Tibial artery (tissue), 4 donors: ENCODE measurements at places on chromosomes 5 and 9.

- no peak for DNase-seq
- no peak overlapping the region for H3K4me3 ChIP-seq
- H3K4me1 ChIP-seq = no peaks in the 10 kb centered on the region
- no peak overlapping the region for H3K27ac ChIP-seq
- H3K36me3 ChIP-seq = no peaks in the 10 kb centered on the region
Observed at GRCh38 chr5:17732351-17732923, 98.2 kb downstream of the TAF11L14 start.

- DNase-seq = no peak
- H3K27me3 ChIP-seq = no peaks in the 10 kb centered on the region
Observed at GRCh38 chr5:23507278-23507685, at the start of gene PRDM9. Gene PRDM9 (plus strand): TSS chr5:23507609. CDS start chr5:23509034, 1,425 bp downstream.

GRCh38 chr9:28547527-28547926 is 974.2 kb upstream of the C9orf72 start:
- H3K27me3 ChIP-seq = no peaks in the 10 kb centered on the region
- H3K27ac ChIP-seq = no peak overlapping the region
- no peak overlapping the region for H3K4me3 ChIP-seq
- H3K4me1 ChIP-seq = no peaks in the 10 kb centered on the region
- no peaks in the 10 kb centered on the region for H3K36me3 ChIP-seq
- no peak for DNase-seq

DNA sequence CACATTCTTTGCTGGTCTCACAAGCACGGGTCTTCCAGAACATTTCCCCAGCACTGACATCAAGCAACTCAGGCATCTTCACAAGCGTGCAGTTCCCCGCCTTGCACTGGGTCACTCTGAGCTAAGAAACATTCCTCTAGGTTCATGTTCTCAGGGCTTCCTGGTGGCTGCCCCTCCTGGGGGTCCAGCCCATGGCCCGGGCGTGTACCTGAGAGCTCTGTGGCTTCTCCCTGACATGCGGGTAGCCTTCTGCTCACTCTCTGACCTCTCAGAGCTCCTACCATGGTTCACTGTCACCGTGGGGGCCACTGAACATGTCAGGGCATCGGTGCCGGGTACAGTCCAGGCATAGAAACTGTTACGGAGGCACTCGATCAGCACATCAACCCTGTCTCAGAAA is 87.5 kb downstream of the OLFM1 start:
- no peak overlapping the region for H3K27ac ChIP-seq
- H3K4me3 ChIP-seq = no peak overlapping the region
- H3K27me3 ChIP-seq = no peaks in the 10 kb centered on the region
- no peaks in the 10 kb centered on the region for H3K4me1 ChIP-seq
- no peaks in the 10 kb centered on the region for H3K36me3 ChIP-seq

- no peak overlapping the region for H3K4me3 ChIP-seq
- no peaks in the 10 kb centered on the region for H3K4me1 ChIP-seq
- H3K27ac ChIP-seq = no peak overlapping the region
- H3K27me3 ChIP-seq = no peaks in the 10 kb centered on the region
- DNase-seq = no peak
Observed at GRCh38 chr5:99169309-99169708, 240.5 kb upstream of the CHD1 start.

DNA sequence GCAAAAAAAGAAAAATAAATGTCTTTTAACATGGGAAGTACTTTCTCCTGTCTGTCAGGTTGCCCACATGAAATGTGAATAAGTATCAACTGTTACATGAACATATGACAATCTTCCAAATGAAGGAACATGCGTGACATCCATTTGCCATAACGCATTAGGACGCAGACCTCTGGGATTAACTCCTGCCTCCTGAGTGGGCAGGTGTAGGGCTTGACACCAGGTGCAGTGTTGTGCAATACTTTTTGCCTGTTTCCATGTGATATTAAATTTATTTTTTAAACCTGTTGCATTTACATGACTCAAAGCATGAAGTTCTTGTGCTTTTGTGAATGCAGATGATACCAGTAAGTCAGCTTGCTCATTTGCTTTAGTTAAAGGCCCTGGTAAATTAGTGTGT is 8.7 kb upstream of the TMEM141 start:
- no peak overlapping the region for H3K4me3 ChIP-seq
- DNase-seq = no peak
- no peaks in the 10 kb centered on the region for H3K36me3 ChIP-seq
- no peaks in the 10 kb centered on the region for H3K4me1 ChIP-seq

DNA sequence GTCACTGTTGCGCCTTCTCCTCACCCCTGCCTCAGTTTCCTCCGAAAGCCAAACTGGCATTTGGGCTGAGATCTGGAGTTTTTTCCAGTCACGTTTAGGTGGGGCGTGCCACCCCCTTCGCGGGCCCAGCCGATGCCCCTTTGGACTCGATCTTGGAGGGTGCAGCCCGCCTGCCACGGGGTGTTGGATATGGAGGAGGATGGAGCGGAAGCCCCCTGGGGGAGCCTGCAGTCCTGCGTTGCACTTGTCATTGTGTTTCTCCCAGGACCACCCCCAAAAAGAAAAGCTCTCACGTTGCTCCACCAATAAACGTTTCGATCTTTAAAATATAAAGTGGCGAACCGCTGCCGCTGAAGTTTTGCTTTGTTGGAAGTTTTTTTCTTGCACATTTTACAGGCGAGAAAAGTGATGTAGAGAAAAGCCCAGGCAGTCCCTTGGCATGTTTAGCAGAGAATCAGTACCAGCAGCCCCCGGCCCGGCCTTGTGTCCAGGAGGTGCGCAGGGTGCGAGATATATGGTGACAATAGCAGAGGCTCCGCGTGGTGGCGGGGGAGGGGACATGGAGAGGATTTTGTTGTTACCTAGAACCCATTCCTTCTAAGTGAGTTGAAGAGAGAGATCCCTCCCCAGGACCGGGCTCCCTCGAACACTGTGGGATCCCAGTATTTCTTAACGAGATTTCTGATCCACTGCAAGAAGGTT is 681 bp downstream of the F2R start:
- H3K27ac ChIP-seq = peak overlapping the region; percentile 75
- peak; percentile 39 for DNase-seq
- no peaks in the 10 kb centered on the region for H3K36me3 ChIP-seq
- peak overlapping the region; percentile 72 for H3K4me3 ChIP-seq
- peaks cover 6% of the 10 kb centered on the region for H3K4me1 ChIP-seq

- H3K27me3 ChIP-seq = no peaks in the 10 kb centered on the region
- H3K4me1 ChIP-seq = peaks cover 12% of the 10 kb centered on the region
- no peaks in the 10 kb centered on the region for H3K36me3 ChIP-seq
- H3K27ac ChIP-seq = peak overlapping the region; percentile 5
Observed at GRCh38 chr5:153520137-153520536, 29.7 kb downstream of the GRIA1 start.

GRCh38 chr5:119243888-119244287 is 111.9 kb upstream of the TNFAIP8 start:
- H3K27ac ChIP-seq = no peak overlapping the region
- DNase-seq = no peak
- no peak overlapping the region for H3K4me3 ChIP-seq
- H3K4me1 ChIP-seq = no peaks in the 10 kb centered on the region
- H3K36me3 ChIP-seq = peaks cover 16% of the 10 kb centered on the region

- H3K36me3 ChIP-seq = no peaks in the 10 kb centered on the region
- no peak for DNase-seq
- no peak overlapping the region for H3K27ac ChIP-seq
- no peaks in the 10 kb centered on the region for H3K27me3 ChIP-seq
- no peak overlapping the region for H3K4me3 ChIP-seq
Observed at GRCh38 chr9:76353280-76353679, 40.9 kb downstream of the RFK start.

- H3K36me3 ChIP-seq = no peaks in the 10 kb centered on the region
- no peaks in the 10 kb centered on the region for H3K27me3 ChIP-seq
- H3K4me3 ChIP-seq = no peak overlapping the region
- no peaks in the 10 kb centered on the region for H3K4me1 ChIP-seq
- no peak for DNase-seq
Observed at GRCh38 chr5:27241564-27242257, 203.3 kb upstream of the CDH9 start.

DNA sequence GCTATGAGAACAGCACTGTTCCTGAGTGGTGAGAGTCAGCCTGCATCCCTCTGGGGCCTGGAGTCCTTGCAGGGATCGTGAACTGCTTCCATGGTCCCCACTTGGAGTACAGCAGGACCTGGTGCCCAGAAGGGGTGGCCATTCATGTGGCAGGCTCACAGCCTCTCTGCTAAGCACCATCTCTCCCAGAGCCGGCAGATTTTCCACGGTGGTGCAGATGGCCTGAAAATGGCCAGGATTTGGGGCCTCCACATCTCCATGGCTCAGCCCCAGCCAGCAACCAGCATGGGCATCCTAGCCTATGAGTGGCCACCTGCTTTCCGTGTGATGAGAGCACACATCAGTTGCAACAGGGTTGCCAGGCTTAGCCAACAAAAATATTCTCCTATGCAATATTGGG is 33.9 kb upstream of the SEMA4D start:
- H3K4me1 ChIP-seq = no peaks in the 10 kb centered on the region
- no peak overlapping the region for H3K4me3 ChIP-seq
- peak; percentile 23 for DNase-seq
- no peaks in the 10 kb centered on the region for H3K36me3 ChIP-seq
- no peaks in the 10 kb centered on the region for H3K27me3 ChIP-seq

DNA sequence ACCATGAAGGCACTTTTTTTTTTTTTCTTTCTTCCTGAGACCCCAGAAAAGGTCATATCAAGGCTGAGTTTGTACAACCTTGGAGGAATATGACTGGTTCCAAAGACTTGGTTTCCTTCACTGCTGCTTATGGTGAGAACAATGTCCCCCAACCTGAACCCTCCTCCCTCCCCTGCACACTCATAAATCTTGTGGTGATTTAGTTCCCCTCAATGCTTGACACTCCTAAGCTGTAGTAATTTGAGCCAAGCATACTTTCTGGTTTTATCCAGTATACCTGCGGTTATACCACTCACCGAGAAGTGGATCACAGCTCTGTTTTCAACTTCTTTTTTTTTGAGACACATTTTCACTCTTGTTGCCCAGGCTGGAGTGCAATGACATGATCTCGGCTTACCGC is 149.9 kb upstream of the KLF4 start:
- DNase-seq = no peak
- H3K4me3 ChIP-seq = no peak overlapping the region
- H3K27me3 ChIP-seq = no peaks in the 10 kb centered on the region
- no peaks in the 10 kb centered on the region for H3K4me1 ChIP-seq
- no peaks in the 10 kb centered on the region for H3K36me3 ChIP-seq
- peak overlapping the region; percentile 99 for H3K27ac ChIP-seq
